ENCODE measurements at places on chromosomes 13 and 19. TPM values are rescaled to one million over a fixed set of nuclear protein-coding genes. Genes with fewer than 3 reads are reported as not detected.

DNA sequence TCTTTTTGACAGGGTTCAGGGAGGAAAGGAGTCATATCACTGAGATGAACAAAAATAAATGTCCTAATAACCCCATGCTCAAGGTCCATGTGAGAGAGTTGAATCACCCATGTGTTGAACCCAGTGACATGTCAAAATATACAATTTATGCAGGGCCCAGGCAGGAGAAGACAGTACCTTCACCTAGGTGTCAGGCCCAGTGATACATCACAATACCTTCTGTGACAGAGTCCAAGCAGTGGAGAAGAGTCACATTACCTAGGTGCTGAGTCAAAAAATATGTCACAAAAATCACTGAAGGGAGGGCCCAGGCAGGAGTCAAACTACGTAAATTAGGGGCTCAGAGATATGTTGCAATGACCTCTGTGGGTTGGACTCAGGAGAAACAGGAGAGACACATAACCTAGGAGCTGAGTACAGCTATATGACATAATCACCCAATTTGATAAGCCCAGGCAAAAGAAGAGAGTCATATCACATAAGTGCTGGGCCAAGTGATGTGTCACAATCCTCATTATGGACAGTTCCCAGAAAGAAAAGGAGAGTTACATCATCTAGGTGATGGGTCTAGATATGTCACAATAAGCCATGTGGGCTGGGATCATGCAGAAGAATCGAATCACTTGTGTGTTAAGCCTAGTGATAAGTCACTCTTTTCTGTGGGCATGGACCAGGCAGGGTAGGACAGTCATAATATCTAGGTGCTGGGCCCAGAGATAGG lies 13.8 kb upstream of the ZNF724 start:
- H3K4me3 ChIP-seq: no peak overlapping the region
- H3K27me3 ChIP-seq: no peaks in the 10 kb centered on the region
- peaks cover 21% of the 10 kb centered on the region for H3K36me3 ChIP-seq
- H3K27ac ChIP-seq: no peak overlapping the region
- no peak for DNase-seq
- no peaks in the 10 kb centered on the region for H3K4me1 ChIP-seq

GRCh38 chr13:43936647-43937046 lies 56.9 kb downstream of the LACC1 start:
- no peaks in the 10 kb centered on the region for H3K27me3 ChIP-seq
- no peak for DNase-seq
- peaks cover 35% of the 10 kb centered on the region for H3K4me1 ChIP-seq
- no peak overlapping the region for H3K27ac ChIP-seq
- no peak overlapping the region for H3K4me3 ChIP-seq
- peaks cover 3% of the 10 kb centered on the region for H3K36me3 ChIP-seq

DNA sequence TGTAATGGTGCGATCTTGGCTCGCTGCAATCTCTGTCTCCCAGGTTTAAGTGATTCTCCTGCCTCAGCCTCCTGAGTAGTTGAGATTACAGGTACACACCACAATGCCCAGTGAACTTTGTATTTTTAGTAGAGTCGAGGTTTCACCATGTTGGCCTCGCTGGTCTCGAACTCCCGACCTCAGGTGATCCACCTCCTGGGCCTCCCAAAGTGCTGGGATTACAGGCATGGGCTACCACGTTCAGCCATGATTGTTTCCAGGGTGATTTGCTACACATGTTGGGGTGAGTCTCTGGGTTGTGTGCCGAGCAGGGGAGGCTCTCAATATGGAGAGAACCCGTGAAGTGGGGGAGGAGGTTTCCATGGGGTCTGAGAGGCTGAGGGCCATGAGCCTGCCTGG lies 24.8 kb upstream of the CEACAM21 start:
- H3K36me3 ChIP-seq: no peaks in the 10 kb centered on the region
- DNase-seq: no peak
- H3K4me3 ChIP-seq: no peak overlapping the region

- H3K27ac ChIP-seq: no peak overlapping the region
- peak overlapping the region; percentile 55 for H3K4me3 ChIP-seq
- no peaks in the 10 kb centered on the region for H3K36me3 ChIP-seq
Measured at GRCh38 chr19:18434411-18435175, 3.3 kb downstream of the ISYNA1 start.

DNA sequence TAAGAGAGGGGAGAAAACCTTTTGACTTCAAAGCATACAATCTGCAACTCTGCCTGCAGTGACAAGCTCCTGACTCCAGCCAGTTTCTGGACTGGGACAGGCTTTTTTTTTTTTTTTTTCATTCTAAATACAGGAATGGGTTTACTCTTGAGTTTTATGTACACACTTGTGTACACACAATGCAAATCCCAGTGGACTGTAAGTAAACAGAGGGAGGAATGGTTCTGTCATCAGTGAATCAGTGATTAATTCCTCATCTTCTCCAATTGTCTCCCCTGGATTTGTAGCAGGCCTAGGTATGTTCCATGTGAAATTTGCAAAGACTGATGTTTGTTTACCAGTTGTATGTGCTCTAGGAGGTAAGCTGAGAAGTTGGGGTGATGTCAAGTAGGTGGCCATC lies 184.8 kb downstream of the SHISA2 start:
- H3K4me3 ChIP-seq: no peak overlapping the region
- peaks cover 7% of the 10 kb centered on the region for H3K4me1 ChIP-seq
- no peak overlapping the region for H3K27ac ChIP-seq
- DNase-seq: no peak
- no peaks in the 10 kb centered on the region for H3K36me3 ChIP-seq

- H3K4me3 ChIP-seq: no peak overlapping the region
- no peak for DNase-seq
- H3K27ac ChIP-seq: peak overlapping the region; percentile 68
- H3K27me3 ChIP-seq: no peaks in the 10 kb centered on the region
- H3K4me1 ChIP-seq: peaks cover 36% of the 10 kb centered on the region
- no peaks in the 10 kb centered on the region for H3K36me3 ChIP-seq
Measured at GRCh38 chr13:26062853-26063444, 11.1 kb upstream of the SHISA2 start.

DNA sequence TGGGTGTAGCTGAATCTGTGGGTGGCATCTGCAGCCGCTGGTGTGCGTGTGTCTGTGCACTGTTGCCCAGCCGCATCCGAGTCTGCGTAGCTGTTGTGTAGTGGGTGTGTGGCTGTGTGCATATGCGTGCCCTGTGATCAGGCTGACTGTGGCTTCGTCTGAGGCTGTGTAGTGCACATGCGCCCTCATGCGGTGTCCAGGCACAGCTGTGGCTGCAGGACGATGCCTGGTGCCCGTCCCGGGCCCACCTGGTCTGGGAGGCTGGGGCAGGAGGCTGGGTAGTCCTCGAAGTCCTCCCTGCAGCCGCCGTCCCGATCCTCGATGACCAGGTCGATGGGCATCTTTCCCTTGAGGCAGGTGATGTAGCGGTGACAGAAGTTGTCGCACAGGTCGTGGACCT lies 4.9 kb downstream of the MEIS3 start:
- no peaks in the 10 kb centered on the region for H3K27me3 ChIP-seq
- no peak overlapping the region for H3K4me3 ChIP-seq
- H3K36me3 ChIP-seq: peaks cover 18% of the 10 kb centered on the region

- peaks cover 59% of the 10 kb centered on the region for H3K36me3 ChIP-seq
- H3K27ac ChIP-seq: no peak overlapping the region
- no peaks in the 10 kb centered on the region for H3K4me1 ChIP-seq
- H3K4me3 ChIP-seq: no peak overlapping the region
- no peak for DNase-seq
Measured at GRCh38 chr19:58123354-58123753, 25.3 kb upstream of the ZSCAN18 start.

GRCh38 chr13:113656003-113656588 lies 1.9 kb downstream of the ATP4B start:
- H3K27ac ChIP-seq: no peak overlapping the region
- H3K27me3 ChIP-seq: no peaks in the 10 kb centered on the region
- DNase-seq: peak; percentile 88
- peaks cover 18% of the 10 kb centered on the region for H3K4me1 ChIP-seq
- no peaks in the 10 kb centered on the region for H3K36me3 ChIP-seq
- H3K4me3 ChIP-seq: no peak overlapping the region

- no peak overlapping the region for H3K4me3 ChIP-seq
- H3K36me3 ChIP-seq: no peaks in the 10 kb centered on the region
- peaks cover 32% of the 10 kb centered on the region for H3K27me3 ChIP-seq
- H3K4me1 ChIP-seq: no peaks in the 10 kb centered on the region
Measured at GRCh38 chr19:42571116-42571515, 23.6 kb downstream of the CEACAM8 start.

UPK1A gene
- not detected for total RNA-seq

DIAPH3 gene
- 20.7 TPM for total RNA-seq

SMIM24 gene
- total RNA-seq: not detected
